ENCODE measurements at places on chromosomes 1 and 21. TPM values are rescaled to one million over a fixed set of nuclear protein-coding genes. Genes with fewer than 3 reads are reported as not detected.

Gene LAMB3
- 5.3 TPM for total RNA-seq

Gene ARHGAP29
- 18.1 TPM for total RNA-seq

Gene FMO2
- not detected for total RNA-seq

Gene NFASC
- 0.19 TPM for total RNA-seq

Gene UBE2J2
- total RNA-seq: 57.4 TPM

Gene LCE3D
- 0.32 TPM for total RNA-seq

Gene SPOCD1
- total RNA-seq: 52.0 TPM

Gene AIRE
- not detected for total RNA-seq

Gene NEXN
- 29.7 TPM for total RNA-seq

Gene PTPN22
- total RNA-seq: 13.9 TPM

Gene RHOU
- total RNA-seq: 0.58 TPM

Gene USH2A
- under 0.01 TPM for total RNA-seq

Gene RPF1
- total RNA-seq: 46.8 TPM

Gene TNNT2
- total RNA-seq: 156 TPM

Gene KCNE2
- total RNA-seq: not detected

Gene LAMTOR5
- 116 TPM for total RNA-seq

Gene ERICH3
- total RNA-seq: not detected

Gene CHML
- total RNA-seq: 10.4 TPM

Gene CA6
- not detected for total RNA-seq

Gene LAPTM5
- total RNA-seq: 1.2 TPM

Gene NLRP3
- total RNA-seq: 0.58 TPM

Gene HES3
- not detected for total RNA-seq

Gene EPHX1
- 18.0 TPM for total RNA-seq
